ENCODE measurements at places on chromosomes 2 and 18.

GRCh38 chr2:149205143-149205542, 125.2 kb upstream of the LYPD6 start:
- no peak for DNase-seq

DNA sequence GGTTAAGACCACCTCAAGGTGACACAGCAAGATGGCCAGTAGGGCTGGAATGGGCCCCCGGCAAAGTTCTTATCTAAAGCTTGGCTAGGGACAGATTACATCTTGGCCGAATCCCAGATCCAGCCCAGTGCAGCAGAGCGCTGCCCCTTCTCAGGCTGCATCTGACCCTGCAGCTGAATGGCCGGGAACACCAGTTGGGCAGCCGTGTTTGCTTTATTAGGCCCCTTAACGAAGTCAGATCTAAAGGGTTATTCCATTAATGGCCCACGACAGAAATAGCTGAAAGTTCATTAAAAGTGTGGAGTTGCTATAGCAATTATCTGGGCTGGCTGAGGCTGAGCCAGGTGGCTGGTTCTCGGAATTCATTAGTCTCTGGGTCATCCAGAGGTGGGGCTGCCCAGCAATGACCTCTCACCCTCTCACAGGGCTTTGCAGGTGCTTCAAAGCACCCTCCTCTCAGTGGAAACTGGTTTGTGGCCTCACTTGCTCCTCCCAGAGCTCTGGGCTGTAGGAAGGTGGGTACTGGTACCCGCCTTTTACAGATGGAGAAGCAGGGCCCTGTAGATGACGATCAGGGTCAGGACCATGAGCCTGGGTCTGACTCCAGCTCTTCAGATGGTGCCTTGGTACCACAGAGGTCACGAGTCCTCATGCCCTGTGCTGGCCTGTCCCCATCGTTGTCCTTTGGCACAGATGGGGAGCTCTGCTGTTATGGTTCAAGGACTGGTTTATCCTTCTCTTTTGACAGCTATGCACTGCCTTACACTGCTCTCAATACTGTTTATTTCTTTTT, 68.8 kb downstream of the EMX1 start:
- DNase-seq = no peak

GRCh38 chr18:55195863-55196262, 236.6 kb upstream of the CCDC68 start:
- no peak for DNase-seq

- DNase-seq = no peak
Measured at GRCh38 chr2:49687918-49688317, 533.6 kb upstream of the FSHR start.

GRCh38 chr2:135667045-135667444, 74.6 kb upstream of the UBXN4 start:
- no peak for DNase-seq

All from stimulated activated CD4-positive, alpha-beta T cell treated with anti-CD3 and anti-CD28 coated beads, Interleukin-2, amount 100 ng/mL, for 24 hours (primary cell).